ENCODE measurements at places on chromosomes 1 and 21. TPM values are rescaled to one million over a fixed set of nuclear protein-coding genes. Genes with fewer than 3 reads are reported as not detected.

DNA sequence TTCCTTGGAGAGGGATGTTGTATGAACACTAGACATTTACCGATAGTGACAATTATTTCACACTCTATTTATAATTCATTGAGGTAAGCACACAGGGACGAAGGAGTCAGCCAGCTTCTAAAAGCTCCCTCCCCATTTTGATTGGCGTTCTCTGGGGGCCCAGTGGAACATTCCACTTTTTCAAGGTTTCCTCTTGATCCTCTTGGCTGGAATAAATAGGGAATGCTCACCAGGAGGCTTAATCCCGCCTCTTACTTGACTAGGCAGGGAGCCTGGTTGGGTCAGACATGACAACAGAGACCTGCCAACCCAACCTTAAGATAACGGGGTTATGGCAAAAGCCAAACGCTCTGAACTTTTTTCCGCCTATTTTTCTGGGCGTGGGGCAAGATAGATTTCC lies 974 bp downstream of the ACTN2 start:
- no peak for DNase-seq

DNA sequence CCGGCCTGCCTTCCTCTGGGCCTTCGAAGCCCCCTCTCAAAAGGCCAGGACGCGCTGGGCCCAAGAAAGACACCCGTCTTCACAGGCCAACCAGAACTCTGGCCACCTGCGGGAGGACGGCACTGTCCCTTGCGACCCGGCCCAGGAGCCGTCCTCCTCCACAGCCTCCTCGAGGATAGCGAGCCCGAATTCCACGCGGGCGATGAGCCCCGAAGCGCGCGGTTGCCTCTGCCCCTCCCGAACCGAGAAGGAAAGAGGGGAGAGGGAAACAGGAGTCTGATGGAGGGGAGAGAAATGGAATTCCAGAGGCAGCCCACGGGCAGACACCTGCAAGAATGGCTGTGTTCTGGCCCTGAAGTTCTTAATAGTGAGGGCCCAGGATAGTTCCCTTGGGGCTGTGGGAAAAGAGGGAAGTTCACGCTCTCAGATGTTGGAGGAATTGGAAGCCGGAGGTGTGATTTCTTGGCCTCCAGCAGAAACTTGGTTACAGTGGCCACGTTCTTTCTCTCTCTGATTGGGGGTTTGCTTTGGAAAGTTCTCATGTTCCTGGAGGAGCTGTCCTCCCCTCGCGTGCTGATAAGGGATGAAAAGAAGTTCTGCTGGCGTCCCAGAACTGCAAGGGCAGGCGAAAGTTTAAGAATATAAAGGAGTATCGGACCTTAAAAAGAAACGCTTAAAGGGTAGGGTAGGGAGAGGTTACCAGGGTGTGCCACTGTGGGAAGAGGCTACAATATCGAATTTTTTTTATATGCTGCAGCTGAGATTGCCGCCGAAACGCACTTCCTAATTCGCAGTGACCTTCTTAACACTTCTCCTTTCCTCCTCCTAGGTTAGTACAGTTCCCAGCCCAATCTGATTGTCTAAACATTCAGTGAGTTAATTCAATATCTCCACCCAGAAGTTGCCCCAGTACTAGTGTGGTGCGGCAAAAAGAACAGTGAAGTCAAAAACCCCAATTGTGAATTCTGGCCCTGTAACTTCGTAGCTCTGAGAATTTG lies 5.8 kb upstream of the SLC44A5 start:
- peak; percentile 25 for DNase-seq

- peak; percentile 71 for DNase-seq
Observed at GRCh38 chr1:39692152-39693074, 1.2 kb upstream of the HPCAL4 start.

DNA sequence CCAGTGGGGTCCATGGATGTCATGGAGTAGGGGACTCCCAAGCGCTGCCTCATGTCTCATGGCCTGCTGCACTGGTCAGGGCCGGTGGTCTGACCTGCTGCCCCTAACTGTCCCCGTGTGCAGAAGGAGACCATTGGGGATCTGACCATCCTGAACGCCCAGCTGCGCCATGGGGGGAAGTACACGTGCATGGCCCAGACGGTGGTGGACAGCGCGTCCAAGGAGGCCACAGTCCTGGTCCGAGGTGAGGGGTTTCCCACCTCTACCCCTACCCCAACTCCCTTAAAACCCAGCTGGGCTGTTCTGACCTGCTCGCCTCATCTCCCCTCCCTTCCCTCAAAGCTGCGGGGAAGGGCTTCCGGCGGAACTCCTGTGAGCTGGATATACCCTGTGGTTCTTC lies 18.6 kb downstream of the TMEM81 start:
- no peak for DNase-seq

DNA sequence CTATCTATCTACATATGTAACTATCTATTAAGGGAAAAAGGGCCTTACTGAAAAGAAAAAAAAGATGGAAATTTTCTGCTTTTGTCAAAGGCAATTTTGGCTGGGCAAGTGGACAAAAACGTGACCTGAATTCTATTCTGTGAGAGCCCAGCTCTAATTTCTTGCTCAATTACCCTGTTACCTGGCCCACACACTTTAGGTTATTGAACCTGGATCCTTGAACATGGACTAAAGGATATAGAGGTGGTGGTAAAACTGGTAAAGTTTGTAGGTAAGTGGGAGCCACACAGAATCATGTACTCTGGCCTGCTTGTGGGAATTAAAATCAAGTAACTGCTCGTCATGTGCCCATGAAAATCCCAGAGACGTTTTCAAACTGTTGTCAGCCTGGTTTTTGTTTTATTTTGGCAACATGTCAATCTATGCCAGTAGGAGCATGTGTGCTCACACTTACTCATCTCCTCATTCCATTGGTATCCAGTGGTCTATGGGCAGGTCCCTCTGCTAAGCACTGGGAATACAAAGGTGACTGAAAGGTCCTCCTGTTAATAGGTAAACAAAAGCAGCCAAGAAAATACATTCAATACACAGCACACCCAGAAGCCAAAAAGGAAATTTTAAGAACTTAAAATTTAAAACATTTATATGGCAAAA lies 113.7 kb upstream of the WARS2 start:
- no peak for DNase-seq

GRCh38 chr1:30790850-30791778 lies 33.5 kb upstream of the LAPTM5 start:
- DNase-seq: no peak

The HCRTR1 gene
- total RNA-seq: not detected

The PEA15 gene
- total RNA-seq: 52.8 TPM

All from ovary (tissue), 10 donors.